Fibroblast of skin of left biceps (primary cell): ENCODE measurements at places on chromosomes 3 and 15.

- DNase-seq, result no peak
Measured at GRCh38 chr15:48442011-48442410, 110.8 kb downstream of the DUT start.

DNA sequence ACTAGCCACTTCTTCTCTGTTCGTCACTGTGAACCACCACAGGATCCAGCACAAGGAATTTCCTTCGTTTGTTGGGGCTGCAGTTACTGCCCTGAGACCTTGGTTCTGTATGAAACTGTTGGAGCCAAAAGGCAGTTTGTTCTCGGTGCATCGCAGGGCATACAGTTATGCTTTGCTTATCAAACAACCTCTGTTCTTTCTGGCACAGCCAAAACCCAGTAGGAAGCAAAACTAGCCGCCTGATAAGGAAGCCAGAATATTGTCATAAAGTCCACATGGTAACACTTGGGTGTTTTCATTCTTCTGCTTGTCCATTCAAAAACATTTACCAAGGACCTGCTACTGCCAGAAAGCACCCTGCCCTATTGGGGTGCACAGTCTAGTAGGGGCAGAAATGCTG, 116.1 kb downstream of the RAB11A start:
- DNase-seq, result no peak

- DNase-seq, result no peak
Measured at GRCh38 chr3:139241783-139242182, 102.0 kb upstream of the MRPS22 start.

DNA sequence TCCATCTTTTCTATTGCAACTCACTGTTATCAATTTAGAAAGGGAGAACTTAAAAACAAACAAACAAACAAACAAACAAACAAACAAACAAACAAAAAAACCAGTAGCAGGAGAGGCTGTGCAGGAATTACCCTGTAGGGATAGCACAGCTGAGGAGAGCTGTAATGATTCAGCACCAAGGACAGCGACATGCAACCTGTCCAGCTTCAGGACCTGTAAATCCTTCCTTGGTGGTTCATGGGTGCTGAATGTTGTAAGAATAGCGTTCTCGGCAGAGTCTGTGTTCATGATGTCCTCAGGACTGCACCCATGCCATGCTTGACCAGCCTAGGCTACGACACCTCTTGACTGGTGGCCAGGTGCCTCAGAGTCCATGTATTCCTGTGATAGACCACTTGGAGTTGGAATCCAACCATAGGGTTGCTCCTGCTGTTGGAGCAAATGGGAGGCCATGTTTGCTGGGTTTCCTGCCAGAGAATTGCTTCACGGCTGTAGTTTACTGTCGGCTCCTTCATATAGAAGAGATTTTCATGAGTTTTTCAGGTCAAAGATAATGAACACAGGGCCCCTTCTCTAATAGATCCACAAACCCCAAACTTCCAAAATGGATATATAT, 65.9 kb downstream of the CACNA2D3 start:
- DNase-seq, result no peak

GRCh38 chr15:31106495-31107300, 5.2 kb upstream of the TRPM1 start:
- DNase-seq, result no peak

DNA sequence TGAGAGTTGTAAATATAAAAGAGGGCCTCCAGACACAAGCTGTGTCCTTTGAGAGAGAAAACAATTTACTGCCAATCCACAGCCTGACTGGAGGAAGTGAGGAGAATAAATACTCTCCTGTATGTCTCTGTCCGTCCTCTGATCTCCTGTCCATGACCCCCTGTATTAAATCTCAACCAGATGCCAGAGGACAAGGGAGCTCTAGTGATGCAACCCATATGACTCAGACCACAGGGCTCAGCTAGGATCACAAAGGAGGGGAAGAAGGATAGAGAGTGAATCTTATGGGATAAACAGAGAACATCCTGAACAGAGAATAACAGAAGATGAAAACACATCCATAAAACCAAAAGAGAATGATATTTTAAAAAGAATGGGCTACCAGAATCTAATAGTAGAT, 482.6 kb downstream of the PLOD2 start:
- DNase-seq, result no peak

DNA sequence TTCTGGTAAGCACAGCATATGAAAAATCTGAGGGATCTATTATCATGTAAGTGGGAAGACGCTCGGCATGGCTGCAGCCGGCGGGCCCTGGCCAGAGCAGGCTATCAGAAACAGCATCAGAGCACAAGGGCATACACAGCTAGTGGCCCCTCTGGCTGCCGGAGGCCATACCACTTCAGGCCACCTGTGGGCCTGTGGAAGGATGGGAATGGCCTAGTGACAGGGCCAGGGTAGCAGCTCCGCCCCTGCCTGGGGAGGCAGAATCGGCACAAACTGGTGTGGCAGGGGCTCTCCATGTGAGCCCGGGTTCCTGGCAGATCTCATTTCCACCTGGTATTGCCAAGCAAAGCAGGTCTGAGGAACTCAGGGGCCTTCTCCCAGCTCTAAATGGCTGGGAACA, 46.4 kb downstream of the SH3BP5 start:
- DNase-seq, result no peak

GRCh38 chr15:77067691-77068367, 3.1 kb downstream of the TSPAN3 start:
- no peak for DNase-seq

DNA sequence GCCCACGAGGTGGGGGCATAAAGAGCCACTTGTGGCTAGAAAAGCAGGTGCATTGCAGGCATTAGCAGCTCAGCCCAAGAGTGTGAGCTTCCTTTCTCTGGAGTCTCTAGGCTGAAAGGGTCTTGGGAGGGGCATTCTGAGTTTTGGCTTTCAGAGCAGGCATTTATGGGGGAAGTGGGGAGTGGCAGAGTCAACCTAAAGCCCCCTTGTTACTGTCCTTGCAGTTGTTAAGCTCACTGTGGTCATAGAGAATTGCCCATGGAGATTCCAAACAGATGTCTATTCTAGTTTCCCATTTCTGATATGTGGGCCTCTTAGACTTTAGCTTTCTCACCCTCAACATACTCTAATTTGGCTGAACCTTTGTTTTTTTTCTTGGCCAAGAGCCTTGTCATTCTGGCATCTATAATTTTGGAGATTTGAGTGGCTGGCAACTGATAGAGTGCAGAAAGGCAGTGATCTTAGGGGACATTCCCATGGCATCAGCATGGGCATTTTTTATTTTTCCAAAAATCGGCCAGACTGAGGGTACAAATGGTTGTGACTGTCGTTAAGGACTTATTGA, 217.9 kb downstream of the THSD4 start:
- DNase-seq, result no peak

DNA sequence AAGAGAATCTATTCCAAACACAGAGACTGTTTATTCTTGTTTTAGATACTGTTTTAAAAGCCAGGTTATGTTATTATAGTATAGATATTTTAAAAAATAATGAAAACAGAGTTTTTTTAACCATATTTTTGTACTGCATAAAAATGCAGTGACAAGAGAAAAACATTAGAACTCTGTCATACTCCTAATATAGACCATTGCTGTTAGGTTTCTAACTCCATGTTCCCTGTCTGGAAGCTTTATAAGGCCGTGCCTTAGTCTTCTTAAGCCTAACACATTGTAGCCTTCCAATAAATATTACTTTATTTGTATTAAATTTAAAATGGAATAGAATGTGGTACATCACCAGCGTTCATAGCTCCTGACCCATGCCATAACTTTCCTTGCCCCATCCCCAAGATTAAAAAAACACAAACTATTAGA, 53.2 kb downstream of the MBNL1 start:
- no peak for DNase-seq

- DNase-seq, result no peak
Measured at GRCh38 chr15:73558529-73558928, 74.7 kb downstream of the NPTN start.

- DNase-seq, result no peak
Measured at GRCh38 chr3:187966096-187966495, 187.9 kb upstream of the LPP start.

DNA sequence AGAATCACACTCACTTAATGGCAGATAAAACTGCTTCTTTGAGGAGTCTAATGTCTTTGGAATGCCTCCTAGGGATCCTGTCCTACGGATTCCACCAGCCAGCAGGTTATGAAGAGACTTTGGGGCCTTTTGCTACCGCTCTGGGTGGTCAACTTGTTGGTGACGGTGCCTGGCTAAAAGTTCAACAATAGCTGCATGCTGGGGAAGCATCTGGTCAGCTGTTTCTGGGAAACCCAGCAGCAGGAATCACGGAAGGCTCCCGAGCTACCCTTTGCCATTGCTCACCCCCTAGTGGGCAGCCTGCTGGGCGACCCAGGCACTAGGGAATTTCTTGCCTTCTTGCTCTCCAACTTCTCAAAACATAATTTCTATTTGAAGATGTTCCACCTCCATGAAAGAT, 263.3 kb downstream of the NEK10 start:
- DNase-seq, result no peak

GRCh38 chr3:149965278-149965677, 5.4 kb downstream of the PFN2 start:
- no peak for DNase-seq

DNA sequence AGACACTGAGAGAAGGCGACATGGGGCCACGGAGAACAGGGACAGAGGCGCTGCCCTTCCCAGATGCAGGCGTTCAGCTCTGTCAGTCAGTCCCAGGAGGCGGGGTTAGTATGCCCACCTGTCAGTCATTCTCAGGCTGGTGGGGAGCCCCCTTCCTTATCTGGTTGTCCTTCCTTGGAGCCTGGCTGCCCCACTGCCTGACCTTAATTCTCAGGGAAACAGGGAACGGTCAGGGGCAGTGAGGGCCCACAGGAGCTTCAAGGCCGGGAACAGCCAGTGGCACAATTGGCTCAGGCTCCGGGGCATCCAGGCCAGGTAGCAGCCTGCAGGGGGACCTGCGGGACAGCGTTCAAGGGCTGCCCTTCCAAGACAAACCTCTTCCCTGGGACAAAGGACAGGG, 133.2 kb downstream of the CHSY1 start:
- DNase-seq, result no peak

DNA sequence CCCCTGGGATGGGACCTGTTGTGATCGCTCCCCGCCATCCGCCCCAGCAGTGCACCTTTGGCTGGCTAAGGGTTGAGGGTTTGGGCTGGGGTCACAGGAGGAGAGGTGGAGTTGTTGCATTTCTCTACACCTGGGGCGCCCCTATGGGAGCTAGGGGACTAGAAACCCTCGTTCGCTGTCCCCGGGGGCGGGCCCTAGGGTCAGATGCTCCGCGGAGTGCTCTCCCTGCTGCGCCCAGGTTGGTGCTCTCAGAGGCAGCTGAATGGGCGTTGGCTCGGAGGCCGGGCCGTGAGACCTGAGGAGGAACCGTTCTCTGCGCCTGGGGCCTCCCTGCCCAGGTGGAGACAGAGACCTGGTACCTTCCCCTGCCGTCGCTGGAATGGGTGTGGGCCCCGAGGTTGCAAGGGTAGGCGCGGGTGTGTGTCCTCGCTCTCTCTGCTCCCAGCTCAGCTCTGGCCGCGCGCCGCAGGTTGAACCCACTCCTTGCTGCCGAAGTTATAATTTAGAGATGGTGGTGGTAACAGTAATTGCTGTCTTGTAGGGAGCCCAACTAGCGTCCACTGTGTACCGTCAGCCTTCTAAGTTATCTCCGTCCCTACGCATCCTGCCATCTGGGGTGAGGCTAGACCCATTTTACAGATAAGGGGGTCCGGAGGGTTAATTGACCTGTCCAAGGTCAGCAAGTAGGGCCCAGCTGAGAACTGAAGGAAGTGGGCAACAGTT, 965 bp downstream of the FLNB start:
- DNase-seq, result no peak

DNA sequence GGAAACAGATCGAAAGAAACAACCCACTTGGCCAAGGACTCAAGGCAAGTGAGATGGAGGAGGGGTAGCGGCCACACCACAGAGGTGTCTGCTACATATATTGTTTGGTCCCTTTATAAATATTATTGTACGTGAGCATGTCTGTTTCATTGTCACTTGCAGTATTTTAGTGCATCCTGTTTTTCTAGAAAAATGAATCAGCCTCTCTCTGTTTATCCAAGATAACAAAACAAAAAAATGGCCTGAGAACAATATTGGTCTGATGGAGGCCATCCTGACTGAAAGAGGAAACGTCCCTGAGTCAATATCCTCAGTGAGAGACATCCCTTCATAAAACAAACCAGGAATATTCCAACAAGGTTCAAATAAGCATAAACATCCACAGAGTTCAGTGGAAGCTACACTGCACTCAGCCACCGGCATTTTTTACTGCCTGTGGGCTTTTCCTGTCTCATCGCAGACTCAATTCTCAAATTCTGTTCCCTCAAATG, 42.0 kb downstream of the WWTR1 start:
- no peak for DNase-seq

DNA sequence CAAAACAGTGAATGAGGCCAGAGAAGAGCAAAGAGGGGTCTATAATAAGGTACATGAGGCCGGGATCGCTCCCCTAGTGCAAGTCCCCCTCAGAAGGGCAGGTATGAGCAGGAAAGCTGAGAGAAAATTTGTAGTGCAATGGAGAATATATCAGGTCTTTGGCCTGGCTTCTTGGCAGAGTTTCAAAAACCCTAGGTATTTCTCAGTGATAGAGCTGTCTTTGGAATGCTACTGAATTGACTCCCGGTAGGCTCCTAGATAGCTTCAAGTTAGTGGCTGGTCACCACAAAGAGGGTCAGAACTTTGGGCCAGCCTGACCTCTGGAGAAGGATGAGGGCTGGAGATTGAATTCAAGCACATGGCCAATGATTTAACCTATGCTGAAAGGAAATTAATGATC, 30.6 kb upstream of the OXTR start:
- DNase-seq, result no peak

- no peak for DNase-seq
Measured at GRCh38 chr15:100048736-100049135, 293.0 kb downstream of the ADAMTS17 start.

- no peak for DNase-seq
Measured at GRCh38 chr15:73952913-73953750, 26.9 kb downstream of the LOXL1 start.
